ENCODE measurements at places on chromosomes 16 and 17.

DNA sequence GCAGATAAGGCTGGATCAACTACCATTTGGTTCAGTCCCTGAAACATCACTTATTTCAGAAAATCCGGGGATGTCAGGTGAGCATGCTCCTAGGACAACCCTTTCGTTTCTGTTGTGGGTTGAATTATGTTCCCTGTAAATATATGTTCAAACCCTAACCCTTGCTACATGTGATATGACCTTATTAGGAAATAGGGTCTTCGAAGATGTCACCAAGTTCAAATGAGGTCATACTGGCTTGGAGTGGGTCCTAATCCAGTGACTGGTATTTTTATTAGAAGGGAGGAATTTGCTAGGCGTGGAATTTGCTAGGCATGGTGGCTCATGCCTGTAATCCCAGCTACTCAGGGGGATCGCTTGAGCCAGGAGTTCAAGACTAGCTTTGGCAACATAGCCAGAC, 21.3 kb downstream of the SNX20 start:
- no peak for DNase-seq

- no peak for DNase-seq
These were observed 128.7 kb downstream of the CHD9 start for GRCh38 chr16:53183442-53183841.

GRCh38 chr16:9655051-9655450, 527.2 kb downstream of the GRIN2A start:
- DNase-seq: no peak

GRCh38 chr16:84013787-84014569, 28.6 kb downstream of the SLC38A8 start:
- DNase-seq: peak; percentile 61

- DNase-seq: peak; percentile 58
These were observed 43.5 kb downstream of the REXO5 start for GRCh38 chr16:20849589-20850390.

- no peak for DNase-seq
These were observed 8.8 kb upstream of the SLFN14 start for GRCh38 chr17:35569405-35569804.

GRCh38 chr17:82791532-82791931, 39.7 kb downstream of the TBCD start:
- peak; percentile 93 for DNase-seq

GRCh38 chr17:36942019-36942599, 4.8 kb downstream of the LHX1 start:
- DNase-seq: no peak

- DNase-seq: no peak
These were observed 765 bp upstream of the ADORA2B start for GRCh38 chr17:15943971-15944758.

DNA sequence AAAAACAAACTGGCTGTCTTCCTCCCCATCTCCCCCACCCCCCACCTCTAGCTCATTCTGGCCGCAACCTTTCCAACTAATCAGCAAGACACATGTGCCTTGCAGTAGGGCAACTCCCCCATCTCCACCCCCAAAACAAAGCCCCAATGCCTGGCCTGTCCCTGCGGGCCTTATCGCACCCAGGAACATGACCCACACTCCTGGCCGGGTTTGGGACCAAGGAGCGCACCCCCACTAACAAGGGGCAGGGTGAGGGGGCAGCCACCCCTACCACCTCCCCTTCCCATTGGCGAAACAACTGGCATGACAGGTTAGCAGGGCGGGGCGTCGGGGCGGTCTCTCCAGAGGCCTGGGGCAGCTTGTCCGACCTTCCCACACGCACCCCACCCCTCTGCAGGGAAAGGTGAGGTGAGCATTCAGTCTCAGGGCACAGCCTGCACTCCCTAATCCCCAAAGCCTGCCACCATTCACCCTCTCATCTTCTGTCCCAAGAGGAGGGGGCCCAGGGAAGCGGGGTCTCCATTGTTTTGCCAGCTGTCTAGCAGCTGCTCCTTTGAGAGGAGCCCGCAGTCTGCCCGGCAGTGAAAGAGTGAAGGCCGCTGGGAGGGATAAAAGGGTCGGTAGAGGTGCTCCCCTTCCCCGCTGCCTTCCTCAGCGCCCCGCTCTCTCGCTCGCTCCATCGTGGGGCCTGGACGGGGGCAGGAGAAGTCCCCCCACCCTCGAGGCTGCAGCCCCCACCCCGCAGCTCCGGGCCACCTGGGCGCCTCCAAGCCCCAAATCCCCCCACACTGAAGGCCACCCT, 765 bp downstream of the MYO18A start:
- no peak for DNase-seq

GRCh38 chr17:46056800-46057304, 57.8 kb downstream of the STH start:
- peak; percentile 79 for DNase-seq

DNA sequence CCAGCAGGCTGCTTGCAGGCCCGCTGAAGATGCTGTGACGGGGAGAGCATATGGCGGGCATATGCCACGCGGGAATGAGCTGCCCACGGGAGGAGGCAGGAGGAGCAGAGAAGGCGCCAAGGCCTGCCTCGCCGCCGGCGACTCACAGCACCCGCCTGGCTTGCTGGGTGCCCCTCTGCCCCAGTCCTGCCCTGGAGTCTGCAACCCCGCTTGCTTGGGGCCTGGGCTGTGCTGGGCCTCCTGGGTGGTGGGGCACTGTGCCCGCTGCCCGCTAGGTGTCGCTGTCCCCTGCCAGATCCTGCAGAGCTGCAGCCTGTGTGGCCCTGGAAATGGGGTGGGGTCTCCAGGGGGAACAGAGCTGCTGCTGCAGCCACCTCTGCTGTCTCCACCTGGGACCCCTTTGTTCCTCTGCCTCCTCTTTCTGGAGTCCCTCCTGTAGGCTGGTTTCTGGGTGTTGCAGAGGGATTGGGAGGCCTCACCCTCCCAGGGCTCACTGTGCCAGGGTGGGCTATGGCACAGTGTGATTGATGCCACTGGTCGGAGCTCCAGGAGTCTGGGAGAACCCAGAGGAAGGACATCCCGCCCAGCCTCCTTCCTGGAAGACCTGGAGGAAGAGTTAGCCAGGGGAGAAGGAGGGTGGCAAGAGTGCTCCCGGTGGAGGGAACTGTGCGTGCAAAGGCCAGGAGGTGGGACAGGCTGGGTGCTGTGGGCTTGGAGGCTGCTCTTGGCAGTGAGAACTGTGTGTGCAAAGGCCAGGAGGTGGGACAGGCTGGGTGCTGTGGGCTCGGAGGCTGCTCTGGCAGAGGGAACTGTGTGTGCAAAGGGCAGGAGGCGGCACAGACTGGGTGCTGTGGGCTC, 141.0 kb upstream of the CIBAR2 start:
- no peak for DNase-seq

- DNase-seq: no peak
These were observed 34.7 kb downstream of the KIAA0513 start for GRCh38 chr16:85062323-85062722.
